CD4-positive, alpha-beta T cell treated with Interleukin-17A for 4 hours (primary cell): ENCODE measurements at places on chromosomes 7 and 10.

- no peak for DNase-seq
Observed at GRCh38 chr7:134396031-134396430, 62.9 kb downstream of the AKR1B1 start.

DNA sequence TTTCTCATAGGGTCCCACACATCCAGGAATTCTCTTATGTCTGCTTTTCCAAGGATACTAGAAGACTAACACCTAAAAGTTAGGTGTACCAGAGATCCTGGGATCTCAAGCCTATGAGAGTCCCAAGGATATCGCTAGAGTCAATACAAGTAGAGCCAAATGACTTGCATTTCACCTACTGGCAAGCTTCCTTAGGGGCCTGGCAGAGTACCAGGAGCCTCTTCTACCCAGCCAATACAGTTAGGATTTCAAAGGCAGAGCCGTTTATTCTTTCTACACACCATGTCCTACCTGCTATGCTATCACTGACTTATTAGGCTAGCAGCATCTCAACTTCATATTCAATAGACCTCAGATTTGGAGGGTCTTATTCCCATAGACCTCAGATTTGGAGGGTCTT lies 53.5 kb upstream of the UNC5B start:
- no peak for DNase-seq

DNA sequence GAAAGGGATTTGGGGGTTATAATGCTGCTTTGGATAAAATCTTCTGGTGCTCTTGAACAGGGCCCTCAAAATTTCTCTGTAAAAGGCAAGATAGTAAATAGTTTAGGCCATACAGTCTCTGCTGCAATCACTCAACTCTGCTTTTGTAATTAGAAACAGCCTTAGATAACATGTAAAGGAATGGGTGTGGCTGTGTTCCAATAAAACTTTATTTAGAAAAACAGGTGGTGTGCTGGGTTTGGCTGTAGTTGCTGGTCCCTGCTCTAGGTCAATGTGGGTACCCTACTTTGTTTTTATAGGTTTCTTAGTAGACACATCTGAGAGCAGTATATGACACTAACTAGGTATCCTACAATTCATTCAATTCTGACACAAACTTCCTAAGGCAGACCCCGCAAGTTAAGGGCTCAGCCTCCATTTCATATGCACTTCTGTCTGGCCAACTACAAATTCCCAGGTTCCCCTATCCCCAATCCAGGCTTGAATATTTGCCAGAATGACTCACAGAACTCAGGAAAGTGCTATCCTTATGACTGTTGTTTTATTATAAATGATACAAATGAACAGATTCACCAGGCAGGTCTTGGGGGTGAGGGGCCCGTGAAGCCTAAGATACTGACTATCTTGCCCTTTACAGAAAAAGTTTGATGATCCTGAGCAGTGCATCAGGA lies 349.9 kb downstream of the RPS24 start:
- no peak for DNase-seq

DNA sequence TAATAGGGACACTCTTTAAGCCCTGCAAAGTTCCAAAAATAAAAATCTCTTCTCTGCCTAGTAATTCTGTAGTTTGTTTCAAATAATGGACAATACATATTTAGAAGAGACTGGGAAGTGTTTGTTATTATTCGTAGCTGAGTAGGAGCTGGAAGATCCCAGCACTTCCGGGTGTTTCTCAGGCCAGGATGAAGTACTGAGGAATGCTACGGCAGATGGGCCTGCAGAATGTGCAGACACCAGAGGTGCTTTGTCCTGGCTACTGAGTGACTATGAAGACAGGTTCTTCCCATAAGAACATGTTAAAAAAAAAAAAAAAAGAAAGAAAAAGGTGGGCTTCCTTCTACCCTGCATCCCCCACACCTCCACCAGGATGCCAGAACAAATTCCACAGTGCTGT lies 36.1 kb downstream of the ETV1 start:
- DNase-seq = no peak

GRCh38 chr10:22301193-22301592 lies 15.0 kb upstream of the COMMD3 start:
- DNase-seq = no peak

DNA sequence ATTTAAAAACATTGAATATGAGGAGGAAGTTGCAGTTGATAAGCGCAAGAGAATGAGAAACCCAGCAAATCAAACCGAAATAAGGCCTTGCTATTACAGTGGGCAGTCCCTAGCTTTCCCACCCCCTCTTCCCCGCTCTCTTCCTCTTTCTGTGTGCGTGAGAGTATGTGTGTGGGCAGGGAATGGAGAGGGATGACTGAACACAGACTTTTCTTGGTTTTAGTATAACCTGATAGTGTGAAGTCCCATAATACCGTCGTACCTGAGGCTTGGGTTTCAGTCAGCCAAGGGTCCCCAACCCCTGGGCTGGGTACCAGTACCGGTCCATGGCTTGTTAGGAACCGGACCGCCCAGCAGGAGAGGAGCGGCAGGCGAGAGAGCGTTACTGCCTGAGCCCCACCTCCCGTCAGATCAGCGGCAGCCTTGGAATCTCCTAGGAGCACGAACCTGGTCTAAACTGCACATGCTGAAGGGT lies 255.3 kb downstream of the CELF2 start:
- no peak for DNase-seq

- DNase-seq = no peak
Observed at GRCh38 chr7:5671046-5671445, 110.4 kb downstream of the RNF216 start.

DNA sequence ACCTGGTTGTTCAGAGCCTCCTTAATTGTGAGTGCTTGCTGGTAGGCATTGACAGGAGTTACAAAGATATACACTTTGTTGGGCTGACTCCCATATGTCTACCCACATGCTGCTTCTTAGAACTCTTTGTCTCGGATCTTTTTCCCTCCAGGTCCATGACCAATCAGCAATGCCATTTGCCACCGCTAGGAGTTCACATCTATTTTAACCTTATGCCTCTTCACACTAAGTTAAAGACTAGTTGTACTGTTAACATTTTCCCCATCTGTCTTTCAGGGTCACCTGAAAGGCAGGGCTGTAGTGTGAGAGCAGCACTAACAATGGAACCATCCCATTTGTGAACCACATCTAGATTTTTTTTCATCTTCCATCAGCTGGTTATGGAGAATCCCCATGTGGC lies 226.7 kb upstream of the NPY start:
- DNase-seq = no peak

- no peak for DNase-seq
Observed at GRCh38 chr10:33876584-33877400, 542.3 kb upstream of the NRP1 start.

DNA sequence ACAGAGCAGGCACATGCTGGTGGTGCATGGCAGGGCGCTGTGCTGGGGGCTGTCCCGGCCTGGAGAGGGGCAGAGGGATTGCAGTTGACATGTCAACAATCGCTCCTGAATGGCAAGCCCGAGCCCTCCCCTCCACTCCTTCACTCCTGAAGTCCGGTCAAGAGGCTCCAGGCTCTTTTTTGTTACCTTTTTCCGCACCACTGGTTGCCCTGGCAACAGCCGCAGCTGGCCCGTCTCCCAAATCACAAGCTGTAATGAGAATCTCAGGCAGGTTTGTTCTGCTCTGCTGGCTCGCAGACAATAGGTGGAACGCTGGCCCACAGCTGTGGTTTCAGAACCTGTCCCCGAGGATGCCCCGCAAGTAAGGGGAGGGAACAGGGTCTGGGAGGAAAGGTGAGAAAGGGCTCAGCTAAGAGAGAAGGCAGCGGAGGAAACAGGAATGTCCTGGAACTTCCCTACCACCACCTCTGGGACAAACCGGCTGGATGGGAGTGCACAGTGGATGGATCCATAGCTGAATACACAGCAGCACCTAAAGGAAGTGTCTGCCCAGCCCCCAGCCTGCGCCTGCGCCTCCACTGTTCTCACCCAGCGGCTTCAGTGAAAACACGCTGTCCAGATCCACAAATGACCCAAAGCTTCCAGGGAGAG lies 58.9 kb downstream of the CALML3 start:
- DNase-seq = no peak

- DNase-seq = no peak
Observed at GRCh38 chr7:51111241-51111940, 205.2 kb downstream of the COBL start.

DNA sequence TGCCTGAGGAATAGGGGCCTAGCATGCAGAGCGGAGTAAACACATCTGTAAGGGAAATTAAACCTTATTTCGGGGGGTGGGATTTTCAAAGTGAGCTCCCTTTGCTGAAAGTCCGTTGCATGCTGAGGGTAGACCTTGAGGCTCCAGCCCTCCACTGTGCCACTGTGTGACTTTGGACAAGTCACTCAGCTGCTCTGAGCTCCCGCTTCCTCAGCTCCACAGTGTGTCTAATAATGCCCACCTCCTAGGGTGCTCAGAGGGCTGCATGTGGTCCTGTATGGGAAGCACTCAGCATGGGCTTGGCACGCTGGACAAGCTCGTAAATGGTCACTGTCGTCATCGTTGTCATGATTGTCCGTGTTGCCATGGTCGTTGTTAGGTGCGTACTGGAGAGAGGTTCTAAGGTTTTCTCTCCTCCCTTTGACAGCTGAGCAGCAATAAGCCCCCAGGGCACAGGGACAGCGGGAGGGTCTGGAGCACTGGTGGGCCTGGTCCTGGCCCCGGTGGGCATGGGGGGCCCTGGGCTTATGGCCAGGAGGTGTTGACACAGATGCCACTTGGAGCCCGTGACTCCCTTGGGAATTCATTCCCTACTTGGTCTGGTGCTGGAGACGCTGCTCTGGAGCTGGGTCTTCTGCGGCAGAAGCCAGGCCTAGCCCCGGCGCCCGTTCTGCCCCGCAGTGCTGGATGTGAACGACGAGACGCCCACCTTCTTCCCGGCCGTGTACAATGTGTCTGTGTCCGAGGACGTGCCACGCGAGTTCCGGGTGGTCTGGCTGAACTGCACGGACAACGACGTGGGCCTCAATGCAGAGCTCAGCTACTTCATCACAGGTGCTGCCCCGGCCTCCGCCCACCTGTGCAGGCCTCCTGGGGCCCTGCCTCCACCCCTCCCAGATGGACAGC lies 13.1 kb downstream of the C10orf105 start:
- DNase-seq = no peak

DNA sequence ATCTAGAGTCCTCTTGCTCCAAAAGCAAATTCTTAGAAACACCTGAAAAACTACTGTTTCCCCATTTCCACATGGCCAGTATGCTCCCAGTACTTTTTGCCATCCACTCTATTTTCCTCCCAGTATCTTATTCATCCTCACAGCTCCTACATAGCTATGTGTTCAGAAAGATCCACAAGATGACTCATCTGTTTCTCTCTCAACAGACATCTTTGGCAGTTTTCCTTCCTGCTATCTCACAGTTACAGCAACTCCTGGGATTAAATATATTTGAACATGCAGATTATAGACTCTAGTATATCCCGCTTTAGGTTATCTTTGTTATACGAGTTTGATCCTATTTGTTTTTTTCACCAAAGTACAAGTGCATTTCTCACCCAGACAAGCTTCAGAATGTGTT lies 675.6 kb upstream of the POT1 start:
- DNase-seq = no peak

GRCh38 chr10:1390200-1390599 lies 334.0 kb downstream of the WDR37 start:
- DNase-seq = no peak

DNA sequence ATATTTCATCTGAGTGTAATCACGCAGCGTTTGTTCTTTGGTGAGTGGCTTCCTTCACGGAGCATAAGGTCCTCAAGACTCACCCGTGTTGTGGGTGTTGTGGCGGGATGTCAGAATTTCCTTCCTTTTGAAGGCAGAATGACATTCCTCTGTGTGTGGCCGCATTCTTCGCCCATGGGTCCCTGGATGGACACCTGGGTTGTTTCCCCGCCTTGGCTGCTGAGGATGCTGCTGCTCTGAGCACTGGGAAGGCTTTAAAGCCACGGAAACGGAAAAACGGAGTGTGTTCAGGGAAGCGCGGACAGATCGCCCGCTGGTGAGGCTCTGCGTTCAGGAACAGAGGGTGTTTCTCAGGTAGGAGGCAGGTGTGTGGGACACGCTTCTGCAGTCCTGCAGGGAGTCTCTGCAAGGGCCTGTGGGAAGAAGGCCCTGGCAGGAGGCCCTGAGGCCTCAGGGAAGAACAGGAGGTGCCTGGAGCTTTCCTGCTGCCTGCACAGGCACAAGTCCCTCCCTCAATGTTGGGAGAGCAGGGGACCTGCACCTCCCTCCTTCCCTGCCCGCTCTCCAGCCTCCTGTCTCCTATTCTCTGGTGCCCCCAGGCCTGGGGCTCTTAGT lies 35.7 kb upstream of the SHH start:
- no peak for DNase-seq

DNA sequence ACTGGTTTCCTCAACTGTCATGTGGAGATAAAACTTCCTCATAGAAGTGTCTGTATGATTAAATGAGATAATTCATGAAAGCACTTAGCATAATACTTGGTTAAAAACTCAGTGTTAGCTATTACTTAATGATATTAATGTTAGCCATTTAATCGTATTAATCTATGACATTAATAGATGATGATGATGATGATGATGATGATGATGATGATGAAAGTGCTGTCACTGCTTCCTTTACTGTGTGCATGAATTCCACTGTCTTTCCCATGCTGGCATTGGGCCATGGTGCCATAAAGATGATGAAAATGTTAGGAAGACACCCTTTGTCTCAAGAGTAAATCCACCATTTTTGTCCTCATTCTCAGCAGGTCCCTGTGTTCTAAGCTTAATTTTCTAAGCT lies 75.8 kb downstream of the VPS50 start:
- no peak for DNase-seq

- peak; percentile 59 for DNase-seq
Observed at GRCh38 chr10:21732067-21732772, 198.2 kb downstream of the MLLT10 start.

DNA sequence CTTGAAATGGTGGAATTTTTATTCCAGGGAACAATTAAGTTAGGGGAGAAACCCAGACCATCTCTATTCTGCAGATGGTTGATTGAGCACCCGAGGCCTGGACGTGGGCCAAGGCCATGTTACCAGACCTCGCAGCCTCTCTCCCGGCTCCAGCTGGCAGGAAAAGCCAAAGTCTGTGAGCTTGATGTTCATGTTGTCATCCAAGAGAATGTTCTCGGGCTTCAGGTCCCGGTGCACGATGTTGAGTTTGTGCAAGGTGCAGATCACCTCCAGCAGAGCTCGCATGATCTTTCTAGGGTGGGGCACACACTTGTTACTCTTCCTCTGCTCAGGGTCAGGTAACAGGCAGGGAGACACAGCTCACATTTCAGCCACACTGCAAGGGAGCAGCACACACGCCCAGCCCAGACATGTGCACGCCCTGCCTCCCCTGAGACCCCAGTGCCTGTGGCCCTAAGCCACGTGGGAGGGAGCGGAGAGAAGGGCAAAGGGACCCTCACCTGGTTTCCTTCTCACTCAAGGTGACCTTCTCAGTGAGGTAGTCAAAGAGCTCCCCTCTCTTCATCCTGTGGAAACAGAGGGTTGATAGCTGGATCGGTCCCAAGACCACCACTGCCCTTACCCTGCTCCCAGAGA lies 9.5 kb downstream of the PHKG1 start:
- no peak for DNase-seq

GRCh38 chr7:22146961-22147512 lies 201.3 kb upstream of the CDCA7L start:
- no peak for DNase-seq

- DNase-seq = no peak
Observed at GRCh38 chr10:42795701-42796100, 13.1 kb downstream of the BMS1 start.
